Posterior vena cava (tissue), 2 donors: ENCODE measurements at places on chromosomes 16 and 17. TPM values are rescaled to one million over a fixed set of nuclear protein-coding genes. Genes with fewer than 3 reads are reported as not detected.

DNA sequence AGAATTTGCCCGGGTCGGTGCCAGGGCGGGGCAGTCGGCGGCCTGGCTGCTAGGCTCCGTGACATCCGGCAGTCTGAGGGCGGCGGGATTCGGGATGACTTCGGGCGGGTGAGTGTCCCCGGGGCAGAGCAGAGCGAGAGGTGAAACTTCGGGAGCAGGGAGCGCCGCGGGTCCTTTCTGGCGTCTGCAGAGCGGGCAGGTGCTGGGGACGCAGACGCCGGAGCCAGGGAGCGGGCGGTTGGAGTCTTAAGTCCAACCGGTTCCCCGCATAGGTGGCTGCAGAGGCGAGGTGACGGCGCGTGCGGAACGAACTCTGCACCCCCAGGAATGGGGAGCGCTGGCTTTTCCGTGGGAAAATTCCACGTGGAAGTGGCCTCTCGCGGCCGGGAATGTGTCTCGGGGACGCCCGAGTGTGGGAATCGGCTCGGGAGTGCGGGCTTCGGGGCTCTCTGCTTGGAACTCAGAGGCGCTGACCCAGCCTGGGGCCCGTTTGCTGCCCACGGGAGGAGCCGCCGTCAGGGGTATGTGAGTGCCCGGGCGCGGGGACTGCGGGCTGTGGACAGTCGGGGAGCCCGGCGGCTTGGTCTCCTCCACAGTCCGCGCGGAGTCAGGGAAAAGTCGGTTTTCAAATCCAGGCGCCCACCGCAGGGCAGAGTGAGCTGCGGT lies at the start of gene B4GALNT2:
TSS of gene B4GALNT2 (plus strand) at position 71 of the 666 bp plus-strand sequence. CDS start at position 95, 24 bp downstream.
- DNase-seq, result no peak

GRCh38 chr16:68590201-68590994 lies 51.3 kb downstream of the ZFP90 start:
- no peak for DNase-seq

DNA sequence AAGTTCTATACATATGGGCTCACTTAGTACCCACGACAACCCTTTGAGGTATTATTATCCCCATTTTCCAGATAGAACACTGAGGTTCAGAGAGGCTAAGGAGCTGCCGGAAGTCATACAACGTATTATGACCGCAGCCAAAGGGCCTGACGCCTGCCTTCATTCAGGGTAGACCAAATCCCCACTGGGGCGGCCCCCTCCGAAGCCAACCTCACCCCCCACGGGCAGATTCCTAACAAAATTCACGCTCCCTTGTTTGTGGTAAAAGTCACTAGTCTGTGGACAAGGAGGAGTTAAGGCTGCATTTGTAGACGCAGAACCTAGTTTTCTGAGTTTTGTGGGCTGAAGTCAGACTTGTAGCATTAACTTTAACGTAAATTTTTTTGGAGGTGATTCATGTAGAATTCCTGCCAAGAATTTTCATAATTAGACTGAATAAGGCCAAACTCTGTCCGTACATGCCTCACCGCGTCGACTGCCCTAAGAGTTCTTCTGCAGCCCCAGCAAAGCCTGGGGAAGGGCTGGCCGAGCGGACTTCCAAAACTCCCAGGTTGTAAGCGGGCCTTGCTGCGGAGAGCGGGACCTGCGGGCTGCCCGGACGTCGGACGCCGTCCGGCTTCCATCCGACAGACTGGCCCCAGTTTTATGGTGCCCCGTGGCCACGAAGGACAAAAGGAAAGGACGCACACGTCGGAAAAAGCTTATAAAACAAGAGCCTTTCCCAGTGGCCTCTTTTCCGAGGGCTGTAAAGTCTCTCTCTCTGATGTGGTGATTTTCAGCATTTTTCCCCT lies 75.7 kb downstream of the NXN start:
- no peak for DNase-seq

- DNase-seq, result no peak
Measured at GRCh38 chr16:8874388-8874787, 5.6 kb upstream of the CARHSP1 start.

DNA sequence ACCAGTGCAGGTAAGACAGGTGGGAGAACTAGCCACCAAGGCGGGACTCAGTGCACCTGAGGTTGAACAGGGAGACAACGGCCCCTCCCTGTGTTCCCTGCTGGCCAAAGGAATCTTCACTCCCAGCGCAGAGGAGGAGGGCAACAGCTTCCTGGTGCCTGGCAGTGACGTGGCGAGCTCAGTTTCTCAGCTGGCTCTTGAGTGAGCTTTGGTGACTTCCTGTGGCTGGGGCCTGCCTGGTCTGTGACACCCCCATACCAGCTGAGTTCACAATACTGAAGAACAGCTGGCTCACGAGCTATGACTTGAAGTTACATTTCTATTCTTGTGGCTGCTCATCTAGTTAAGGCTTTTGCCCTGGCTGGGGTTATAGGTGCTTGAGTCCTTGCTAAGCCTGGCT lies 26.1 kb downstream of the WNT9B start:
- DNase-seq, result no peak

- DNase-seq, result no peak
Measured at GRCh38 chr16:50441486-50442157, 72.8 kb upstream of the BRD7 start.

GRCh38 chr16:3785413-3785812 lies 68.1 kb upstream of the TRAP1 start:
- DNase-seq, result no peak

DNA sequence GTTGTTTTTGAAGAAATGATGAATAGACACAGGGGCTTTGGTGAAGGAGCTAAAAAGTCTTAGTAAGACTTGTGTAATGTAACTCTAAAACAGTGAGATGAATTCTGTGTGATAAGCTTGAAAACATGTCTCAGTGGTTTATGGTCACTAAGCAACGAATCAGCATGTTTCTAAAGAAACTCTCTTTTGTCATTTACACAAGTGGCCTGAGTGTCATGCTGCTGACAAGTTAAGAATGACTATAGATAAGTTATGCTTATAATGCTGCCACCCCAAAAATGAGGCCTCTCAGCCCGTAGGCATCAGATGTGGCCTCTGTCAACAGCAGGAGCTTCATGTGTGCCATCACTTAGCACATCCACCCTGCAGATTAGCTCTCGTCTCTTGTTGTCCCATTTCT lies 8.7 kb downstream of the COX10 start:
- no peak for DNase-seq

GRCh38 chr16:86199871-86200695 lies 301.1 kb downstream of the IRF8 start:
- DNase-seq, result no peak

DNA sequence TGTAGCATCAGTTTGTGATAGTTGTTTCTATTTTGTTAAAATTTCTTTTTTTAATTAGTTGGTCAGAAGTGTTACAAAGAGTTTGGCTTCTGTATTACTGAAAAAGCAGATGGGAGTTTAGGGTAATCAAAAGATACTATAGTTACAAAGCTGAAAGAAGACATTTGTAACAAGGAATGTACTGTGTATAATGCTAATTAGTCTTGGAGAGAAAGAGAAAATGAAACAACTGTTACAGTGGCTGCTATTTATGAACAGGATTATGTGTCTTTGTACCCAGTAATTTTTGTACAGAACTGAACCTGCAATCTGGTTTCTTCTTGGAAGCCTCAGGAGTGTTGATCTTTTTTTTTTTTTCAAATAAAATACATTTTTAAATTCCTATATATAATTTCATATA lies 14.3 kb downstream of the GDPD1 start:
- no peak for DNase-seq

- DNase-seq, result no peak
Measured at GRCh38 chr17:10875984-10876555, 38.2 kb upstream of the PIRT start.

DNA sequence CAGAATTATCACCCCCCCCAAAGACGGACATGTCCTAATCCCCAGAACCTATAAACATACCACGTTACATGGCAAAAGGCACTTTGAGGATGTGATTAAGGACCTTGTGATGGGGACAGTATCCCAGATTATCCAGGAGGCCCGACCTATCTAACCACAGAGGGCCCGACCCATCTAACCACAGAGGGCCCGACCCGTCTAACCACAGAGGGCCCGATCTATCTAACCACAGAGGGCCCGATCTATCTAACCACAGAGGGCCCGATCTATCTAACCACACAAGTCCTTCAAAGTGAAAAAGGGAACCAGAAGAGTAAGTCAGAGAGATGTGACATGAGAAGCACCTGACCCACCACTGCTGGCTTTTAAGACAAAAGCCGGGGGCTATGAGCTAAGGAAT lies 56.8 kb downstream of the ANKFY1 start:
- no peak for DNase-seq

- DNase-seq, result no peak
Measured at GRCh38 chr17:40329839-40330794, 21.1 kb downstream of the RARA start.

GRCh38 chr17:69669441-69670178 lies 255.1 kb downstream of the MAP2K6 start:
- no peak for DNase-seq

- peak; percentile 63 for DNase-seq
Measured at GRCh38 chr16:84461029-84461412, 43.4 kb downstream of the MEAK7 start.

DNA sequence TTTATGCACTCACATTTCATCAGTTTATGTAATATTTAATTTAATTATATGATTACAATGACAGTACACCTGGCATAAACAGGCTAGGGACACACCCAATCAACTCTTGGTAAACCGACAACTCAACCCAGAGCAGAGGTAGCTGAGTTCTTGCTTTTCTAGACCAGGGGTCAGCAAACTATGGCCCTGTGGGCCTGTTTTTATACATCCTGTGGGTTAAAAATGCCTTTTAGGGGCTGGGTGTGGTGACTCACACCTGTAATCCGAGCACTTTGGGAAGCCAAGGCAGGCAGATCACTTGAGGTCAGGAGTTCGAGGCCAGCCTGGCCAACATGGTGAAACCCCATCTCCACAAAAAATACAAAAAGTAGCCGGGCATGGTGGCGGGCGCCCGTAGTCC lies 99.2 kb upstream of the TMEM97 start:
- no peak for DNase-seq

DNA sequence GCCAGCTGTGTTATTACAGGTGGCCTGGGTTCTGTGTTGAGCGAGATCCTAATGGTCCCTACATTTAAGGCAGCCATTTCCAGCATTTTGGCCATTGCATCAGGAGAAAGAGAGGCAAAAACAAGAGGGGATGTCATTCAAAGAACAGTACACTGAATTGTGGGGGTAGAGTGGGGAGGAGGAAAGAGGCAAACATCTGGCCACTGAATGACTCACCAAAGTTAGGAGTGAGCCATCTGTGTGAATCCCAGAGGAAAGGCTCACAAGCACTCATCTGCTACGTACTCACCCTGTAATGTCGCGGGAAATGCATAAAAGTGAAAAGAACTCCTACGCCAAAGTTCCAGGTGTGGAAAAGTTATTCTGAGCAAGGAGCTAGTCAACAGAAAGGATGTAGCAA lies 16.7 kb downstream of the KRABD2 start:
- DNase-seq, result no peak

DNA sequence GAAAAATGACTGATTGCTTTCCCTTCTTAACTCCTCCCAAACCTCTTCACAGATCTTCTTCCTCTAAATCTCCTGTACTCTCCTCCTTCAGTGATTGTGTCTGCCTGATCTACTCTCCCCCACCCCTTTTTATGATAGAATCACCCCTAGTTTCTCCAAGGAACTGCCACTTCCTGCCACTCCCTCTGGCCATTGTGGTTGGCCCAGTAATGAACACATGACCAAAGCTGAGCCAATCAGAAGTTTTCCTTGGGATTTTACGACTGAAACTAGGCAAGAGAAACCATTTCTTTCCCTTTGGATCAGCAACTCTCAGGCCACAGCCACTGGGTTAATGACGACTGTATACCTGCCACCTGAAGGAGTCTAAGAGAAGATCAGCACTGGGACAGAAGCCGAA lies 15.9 kb downstream of the IRX3 start:
- DNase-seq, result no peak

- DNase-seq, result no peak
Measured at GRCh38 chr16:79777679-79778078, 177.1 kb upstream of the MAF start.

DNA sequence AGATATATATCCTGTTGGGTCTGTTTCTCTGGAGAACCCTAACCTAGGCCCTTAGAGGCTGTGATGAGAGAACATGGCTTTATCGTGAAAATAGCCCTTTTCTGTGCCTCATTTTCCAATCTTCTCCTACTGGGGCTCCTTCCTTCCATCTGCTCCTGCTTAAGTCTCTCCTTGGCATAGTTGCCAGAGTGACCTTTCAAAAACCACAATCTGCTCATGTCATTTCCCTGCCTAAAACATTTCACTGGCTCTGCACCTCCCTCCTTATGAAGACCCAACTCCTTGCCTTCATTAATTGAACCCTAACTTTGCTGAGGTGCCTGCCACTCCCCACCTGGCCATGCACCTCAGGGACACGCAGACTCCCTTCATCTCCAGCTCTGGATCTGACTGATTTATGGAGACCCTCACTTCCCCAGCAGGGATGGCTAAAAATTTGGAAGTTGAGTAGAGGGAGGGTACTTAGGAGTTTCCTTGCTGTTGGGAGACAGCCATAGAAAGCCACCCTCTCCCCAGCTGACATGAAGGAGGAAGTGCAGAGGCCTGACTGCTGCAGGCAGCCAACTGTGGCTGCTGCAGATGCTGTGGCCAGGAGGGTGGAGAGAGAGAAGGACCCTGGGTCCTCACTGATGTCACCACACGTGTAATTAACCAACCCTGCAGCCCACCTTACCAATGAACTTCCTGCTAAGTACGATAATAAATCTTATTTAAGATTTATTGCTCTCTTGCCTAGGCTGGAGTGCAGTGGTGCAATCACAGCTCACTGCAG lies 6.3 kb upstream of the GGA2 start:
- DNase-seq, result peak; percentile 63

GRCh38 chr16:88381820-88382451 lies 823 bp upstream of the ZNF469 start:
- no peak for DNase-seq

- DNase-seq, result no peak
Measured at GRCh38 chr17:28457890-28458289, 15.6 kb upstream of the SLC13A2 start.

Gene FZD2
- 12.6 TPM for total RNA-seq

Gene GUCY2D
- total RNA-seq, result not detected

Gene DNAH17
- not detected for total RNA-seq

Gene LITAF
- 70.0 TPM for total RNA-seq

Gene FAM171A2
- total RNA-seq, result 0.69 TPM

Gene TOB1
- 59.1 TPM for total RNA-seq

Gene AP1G1
- 67.3 TPM for total RNA-seq

Gene KRT17
- total RNA-seq, result 2.8 TPM

Gene ABI3
- total RNA-seq, result 10.6 TPM

Gene AFMID
- 6.1 TPM for total RNA-seq

Gene TNFRSF12A
- 67.1 TPM for total RNA-seq
